ENCODE measurements at places on chromosomes 6 and 20.

GRCh38 chr6:27422651-27423332, 34.2 kb downstream of the ZNF391 start:
- peak; percentile 28 for DNase-seq

GRCh38 chr6:7442467-7442866, 52.9 kb downstream of the RIOK1 start:
- no peak for DNase-seq

GRCh38 chr6:143536866-143537691, 25.6 kb upstream of the FUCA2 start:
- DNase-seq: peak; percentile 49

DNA sequence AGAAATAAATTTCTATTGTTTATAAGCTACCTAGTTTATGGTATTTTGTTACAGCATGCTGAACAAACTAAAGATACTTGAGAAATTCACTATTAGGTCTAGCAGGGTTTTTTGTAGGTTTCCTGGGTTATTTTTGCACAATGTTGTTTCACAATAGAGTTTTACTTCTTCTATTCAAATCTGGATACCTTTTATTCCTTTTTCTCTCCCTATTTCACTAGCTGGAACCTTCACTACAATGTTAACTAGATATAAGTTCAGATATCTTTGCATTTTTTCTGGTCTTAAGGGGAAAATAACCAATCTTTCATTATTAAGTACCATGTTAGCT, 237.7 kb upstream of the CITED2 start:
- DNase-seq: no peak

DNA sequence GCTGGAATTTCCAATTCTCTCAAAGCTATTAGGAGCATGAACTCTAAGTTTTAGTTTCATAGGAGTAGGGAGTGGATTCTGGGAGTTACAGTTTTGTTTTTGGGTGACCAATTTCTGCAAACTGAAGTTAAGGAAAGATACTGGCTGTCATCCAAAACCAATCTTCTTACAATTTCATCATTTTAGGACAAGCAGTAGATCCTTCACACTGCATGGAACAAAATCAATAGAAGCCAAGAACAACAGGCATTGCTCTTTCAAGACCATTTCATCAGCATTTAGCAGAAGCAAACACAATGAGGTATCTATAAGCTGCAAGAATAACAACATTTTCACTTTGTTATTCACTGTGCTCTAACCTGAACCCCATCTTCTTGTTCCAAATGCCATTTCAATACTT, 173.0 kb downstream of the GMDS start:
- peak; percentile 78 for DNase-seq

GRCh38 chr6:145279993-145280392, 455.3 kb downstream of the EPM2A start:
- DNase-seq: no peak

- DNase-seq: peak; percentile 88
These were observed 121.7 kb upstream of the NXT1 start for GRCh38 chr20:23228912-23229311.

GRCh38 chr6:4130357-4130987, 4.9 kb downstream of the ECI2 start:
- no peak for DNase-seq

DNA sequence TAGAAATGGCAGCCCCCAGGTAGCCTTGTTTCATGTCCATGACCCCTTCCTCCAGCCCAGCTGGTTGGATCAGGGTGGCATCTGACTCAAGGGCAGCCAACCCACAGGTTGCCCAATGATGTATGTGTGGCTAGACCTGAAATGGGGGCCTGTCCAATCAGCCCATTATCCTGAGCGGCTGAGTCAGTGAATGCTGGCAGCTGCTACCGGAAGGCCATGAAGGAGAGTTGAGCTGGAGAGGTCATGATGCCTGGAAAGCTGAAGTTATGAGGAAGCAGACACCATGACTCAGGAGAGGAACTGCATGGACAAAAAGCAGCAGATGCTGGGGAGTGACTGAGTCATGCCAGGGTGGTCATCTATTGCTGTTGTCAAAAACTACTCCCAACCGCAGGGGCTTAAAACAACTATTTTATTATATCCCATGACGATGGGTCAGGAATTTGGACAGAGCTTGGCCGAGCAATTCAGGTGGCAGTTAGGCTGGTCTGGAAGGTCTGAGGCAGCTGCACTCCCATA, 67.3 kb downstream of the MDGA1 start:
- DNase-seq: peak; percentile 96

DNA sequence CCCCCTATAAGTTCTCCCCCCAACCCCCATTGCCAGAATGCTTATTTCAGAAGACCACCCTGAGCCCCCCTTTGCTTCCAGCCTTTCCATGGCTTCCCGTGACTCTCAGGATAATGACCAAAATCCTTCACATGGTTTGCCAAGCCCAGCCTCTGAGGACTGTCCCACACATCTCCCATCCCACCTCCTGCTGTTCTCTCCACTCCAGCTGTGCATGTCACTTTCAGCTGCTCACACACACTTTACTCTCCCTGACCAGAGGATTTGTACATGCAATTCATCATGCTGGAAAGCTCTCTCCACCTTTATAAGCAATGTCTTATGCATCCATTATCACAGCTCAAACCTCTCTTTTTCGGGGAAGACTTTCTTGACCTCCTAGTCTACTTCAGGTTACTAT, 164.2 kb downstream of the PRL start:
- DNase-seq: no peak

DNA sequence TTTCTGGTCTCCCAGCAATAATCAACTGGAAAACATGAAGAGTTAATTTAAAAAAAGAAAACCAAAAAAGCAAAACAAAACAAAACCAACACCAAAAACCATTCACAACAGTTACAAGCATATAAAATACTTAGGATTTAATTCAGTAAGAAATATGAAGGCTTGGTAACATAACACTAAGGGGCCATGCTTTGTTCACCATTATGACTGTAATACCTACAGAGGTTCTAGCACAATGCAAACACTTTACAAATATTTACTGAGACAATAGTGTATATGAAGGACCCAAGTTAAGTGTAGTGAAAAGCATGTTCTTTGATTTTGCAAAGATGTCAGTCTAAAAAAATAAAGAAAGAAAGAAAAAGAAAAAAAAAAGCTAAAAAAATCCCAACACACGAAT, 109.8 kb upstream of the EMILIN3 start:
- no peak for DNase-seq

GRCh38 chr20:41047279-41047974, 18.8 kb downstream of the TOP1 start:
- no peak for DNase-seq

DNA sequence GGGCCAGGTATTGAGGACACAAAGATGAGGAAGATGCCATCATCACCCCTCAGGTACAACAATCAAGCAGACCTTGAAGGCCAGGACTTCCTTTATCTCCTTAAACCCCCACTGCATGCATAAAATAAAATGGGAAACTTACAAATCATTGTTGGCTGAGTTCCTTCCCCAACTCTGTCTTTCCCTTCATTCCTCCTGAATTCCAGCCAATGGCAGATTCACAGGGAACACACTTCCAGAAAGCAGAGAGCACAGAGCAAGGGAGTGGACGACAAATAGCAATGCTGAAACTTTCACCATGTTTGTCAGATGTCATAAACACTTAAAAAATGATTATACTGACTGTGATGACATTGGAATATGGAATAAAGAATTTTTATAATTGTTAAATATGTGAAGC, 37.3 kb upstream of the NXT1 start:
- DNase-seq: no peak

All from choroid plexus epithelial cell (primary cell).